ENCODE measurements at places on chromosomes 5 and 9.

DNA sequence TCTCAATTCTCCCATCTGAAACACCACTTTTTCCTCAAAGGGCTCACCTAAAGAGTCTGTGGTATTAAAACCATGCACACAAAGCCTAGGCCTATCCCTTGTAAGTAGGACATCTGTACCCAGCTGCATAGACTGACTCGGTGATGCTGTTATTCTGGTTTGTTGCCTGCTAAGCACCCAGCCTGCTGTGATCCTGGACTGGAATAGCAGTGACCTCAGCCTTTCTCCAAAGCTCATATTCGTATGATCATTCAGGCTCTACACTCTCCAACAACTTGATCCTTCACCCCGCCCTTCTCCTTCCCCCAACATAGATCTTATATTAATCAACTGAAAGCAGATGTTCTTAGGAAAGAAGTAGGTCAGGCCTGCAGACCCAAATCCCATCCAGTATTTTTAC, 81.4 kb upstream of the WWC1 start:
- DNase-seq, result no peak

DNA sequence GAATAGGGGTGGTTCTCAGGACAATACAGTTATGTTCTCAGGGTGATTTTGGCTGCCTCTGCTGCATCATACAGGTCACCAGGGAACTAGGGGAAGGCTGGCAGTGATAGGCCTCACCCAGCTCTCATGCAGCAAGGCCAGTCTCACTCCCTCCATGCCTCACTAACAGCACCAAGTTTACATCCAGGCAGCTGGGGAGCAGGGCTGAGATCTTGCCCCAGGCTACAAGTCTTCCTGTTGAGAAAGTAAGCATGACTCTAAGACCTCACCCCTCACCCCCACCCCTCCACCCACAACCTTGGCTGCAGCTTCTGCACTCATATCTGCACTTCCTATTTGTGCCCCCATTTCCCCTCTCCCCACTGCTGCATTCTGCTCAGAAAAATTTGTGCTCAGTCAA, 481.2 kb downstream of the ACTL7B start:
- no peak for DNase-seq

DNA sequence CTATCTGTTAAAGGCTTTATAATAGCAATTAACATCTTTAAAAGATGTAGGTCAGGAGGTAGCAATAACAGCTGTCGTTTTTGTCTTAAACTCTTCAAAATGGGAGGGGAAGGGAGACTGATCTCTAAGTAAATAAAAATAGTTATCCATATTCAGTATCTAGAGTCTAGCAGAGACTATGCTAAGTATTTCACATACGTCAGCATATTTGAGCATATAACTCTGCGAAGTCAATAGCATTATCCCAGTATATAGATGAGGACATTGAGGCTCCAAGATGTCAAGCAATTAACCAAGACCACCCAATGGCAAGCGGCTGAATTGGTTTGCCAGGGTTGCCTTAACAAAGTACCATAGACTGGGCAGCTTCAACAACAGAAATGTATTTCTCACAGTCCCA, 316.8 kb downstream of the MLLT3 start:
- no peak for DNase-seq

DNA sequence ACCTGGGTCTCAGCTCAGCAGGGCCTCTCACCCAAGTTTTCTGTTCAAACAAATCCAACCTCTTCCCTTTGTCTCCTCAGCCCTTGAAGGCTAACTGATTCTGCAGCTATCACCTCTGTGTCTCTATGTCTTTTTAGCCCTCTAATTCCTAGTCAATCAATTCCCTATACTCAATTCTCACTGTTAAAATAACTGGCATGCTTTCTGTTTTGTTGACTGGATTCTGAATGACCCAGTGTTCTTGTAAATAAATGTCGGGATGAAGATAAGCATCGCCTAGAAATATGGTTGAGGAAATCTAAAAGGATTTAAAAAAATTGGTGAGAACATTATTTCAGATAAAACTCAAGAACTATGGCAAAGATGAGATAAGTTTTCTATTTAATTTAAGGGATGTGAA, 210.2 kb downstream of the ICE1 start:
- DNase-seq, result no peak

- no peak for DNase-seq
Observed at GRCh38 chr9:35464141-35465025, 25.5 kb upstream of the RUSC2 start.

DNA sequence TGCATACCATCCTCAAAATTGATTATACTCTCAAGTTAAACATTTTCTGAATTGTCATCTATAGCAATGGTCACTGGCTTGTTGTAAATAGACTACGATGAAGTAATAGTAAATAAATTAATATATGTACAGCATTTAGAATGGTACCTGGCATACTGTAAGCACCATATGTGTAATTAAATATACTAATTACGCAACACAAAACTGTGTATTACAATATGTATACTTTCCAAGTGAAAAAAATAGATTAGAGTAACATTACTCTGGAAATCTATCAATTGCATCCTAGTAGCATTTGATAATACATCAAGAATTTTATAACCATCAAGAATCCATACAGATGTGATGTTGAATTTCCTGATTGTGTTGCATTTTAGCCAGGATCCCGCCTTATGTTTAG, 17.2 kb upstream of the ROR2 start:
- no peak for DNase-seq

- DNase-seq, result no peak
Observed at GRCh38 chr5:80590766-80591165, 20.7 kb upstream of the ANKRD34B start.

DNA sequence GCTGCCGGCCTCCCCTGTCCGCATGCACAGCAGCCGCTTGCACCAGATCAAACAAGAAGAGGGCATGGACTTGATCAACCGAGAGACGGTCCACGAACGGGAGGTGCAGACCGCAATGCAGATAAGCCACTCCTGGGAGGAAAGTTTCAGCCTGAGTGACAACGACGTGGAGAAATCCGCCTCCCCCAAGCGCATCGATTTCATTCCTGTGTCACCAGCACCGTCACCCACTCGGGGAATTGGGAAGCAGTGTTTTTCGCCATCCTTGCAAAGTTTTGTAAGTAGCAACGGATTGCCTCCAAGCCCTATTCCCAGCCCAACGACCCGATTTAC, 75.3 kb downstream of the PIP5K1B start:
- no peak for DNase-seq

GRCh38 chr9:2591967-2592366, 29.6 kb upstream of the VLDLR start:
- no peak for DNase-seq

DNA sequence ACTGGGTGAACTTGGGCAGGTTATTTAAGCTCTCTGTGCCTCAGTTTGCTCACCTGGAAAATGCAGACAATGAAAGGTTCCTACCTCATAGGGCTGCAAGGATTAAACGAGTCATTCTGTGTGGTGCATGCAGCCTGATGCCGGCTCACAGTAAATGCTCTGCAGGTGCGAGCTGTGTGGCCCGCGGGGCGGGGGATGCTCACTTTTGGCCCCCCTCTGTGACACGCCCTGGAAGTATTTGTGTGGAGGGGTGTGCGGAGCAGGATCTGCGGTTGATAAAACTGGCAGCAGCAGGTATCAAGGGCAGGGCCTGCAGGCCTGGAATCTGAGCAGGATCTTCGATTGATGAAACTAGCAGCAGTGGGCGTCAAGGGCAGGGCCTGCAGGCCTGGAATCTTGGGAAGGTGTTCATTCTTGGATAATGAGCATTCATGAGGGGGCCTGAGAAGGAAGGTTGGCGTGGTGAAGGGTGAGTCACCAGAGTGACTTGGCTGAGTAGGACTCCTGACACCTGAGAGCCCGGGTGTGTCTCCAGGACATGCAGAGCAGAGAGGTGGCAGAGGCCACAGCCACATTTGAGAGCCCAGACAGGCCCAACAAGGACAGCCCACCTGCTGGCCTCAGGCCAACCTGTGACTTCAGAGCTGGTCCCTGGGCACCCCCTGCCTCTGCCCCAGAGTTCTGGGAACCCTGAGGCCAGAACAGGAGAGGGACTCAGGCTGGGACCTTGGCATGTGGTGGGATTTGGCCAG, 11.9 kb downstream of the UNC5A start:
- no peak for DNase-seq

- DNase-seq, result no peak
Observed at GRCh38 chr5:168749391-168750100, 170.4 kb upstream of the PANK3 start.

DNA sequence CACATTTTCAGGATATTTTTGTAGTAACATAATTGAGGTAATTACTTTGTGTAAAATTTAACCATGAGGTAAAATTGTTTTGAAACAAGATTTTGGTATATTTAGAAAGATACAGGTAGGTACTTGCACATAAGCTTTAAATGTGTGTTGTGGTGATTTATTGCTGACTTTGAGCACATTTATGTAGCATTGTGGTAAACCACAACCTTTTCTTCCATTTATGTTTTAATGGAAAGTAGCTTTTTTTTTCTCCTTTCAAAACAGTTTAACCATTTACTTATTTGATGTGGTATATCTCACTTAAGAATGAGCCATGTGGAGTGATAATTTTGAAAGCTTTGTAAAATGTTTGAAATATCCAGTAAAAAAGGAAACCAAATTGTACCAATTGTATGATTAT, 35.6 kb downstream of the FCHO2 start:
- DNase-seq, result no peak

DNA sequence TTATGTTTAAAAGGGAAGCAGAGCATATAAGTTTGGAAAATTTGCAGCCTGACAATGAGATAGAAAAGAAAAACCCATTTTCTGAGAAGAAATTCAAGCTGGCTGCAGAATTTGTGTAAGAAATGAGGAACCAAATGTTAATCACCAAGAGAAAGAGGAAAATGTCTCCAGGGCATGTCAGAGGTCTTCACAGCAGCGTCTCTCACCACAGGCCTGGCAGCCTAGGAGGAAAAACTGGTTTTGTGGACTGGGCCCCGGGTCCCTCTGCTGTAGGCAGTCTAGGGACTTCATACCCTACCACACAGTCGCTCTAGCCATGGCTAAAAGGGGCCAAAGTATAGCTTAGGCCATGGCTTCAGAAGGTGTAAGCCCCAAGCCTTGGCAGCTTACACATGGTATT, 32.1 kb upstream of the HSD17B4 start:
- DNase-seq, result no peak
